CD4-positive, alpha-beta T cell (primary cell): ENCODE measurements at places on chromosomes 7 and 10. TPM values are rescaled to one million over a fixed set of nuclear protein-coding genes. Genes with fewer than 3 reads are reported as not detected.

DNA sequence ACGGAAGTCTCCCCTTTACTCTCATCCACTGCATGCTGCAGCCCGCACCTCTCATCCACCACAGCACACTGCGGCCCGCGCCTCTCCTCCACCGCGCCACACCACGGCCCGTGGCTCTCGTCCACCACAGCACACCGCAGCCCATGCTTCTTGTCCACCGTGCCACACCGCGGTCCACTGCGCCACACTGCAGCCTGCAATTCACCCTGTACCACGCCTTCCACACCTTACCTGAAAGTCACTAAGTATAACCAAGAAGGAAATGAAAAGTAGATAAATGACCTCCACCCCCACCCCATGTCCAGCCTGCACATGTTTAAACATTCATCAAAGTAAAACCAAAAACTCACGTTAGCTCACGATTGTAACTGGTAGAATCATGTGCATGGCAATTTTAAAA is 176.1 kb downstream of the DIP2C start:
- no peak overlapping the region for H3K4me3 ChIP-seq
- H3K27me3 ChIP-seq = no peaks in the 10 kb centered on the region
- peaks cover 8% of the 10 kb centered on the region for H3K4me1 ChIP-seq
- DNase-seq = no peak

Gene MSMB
- not detected for total RNA-seq

- no peak for DNase-seq
- no peaks in the 10 kb centered on the region for H3K4me1 ChIP-seq
- H3K27me3 ChIP-seq = no peaks in the 10 kb centered on the region
Observed at GRCh38 chr10:48626986-48627731, 22.3 kb upstream of the ARHGAP22 start.

GRCh38 chr10:17344206-17344605 is 110.2 kb downstream of the ST8SIA6 start:
- H3K27ac ChIP-seq = no peak overlapping the region
- no peaks in the 10 kb centered on the region for H3K36me3 ChIP-seq
- no peaks in the 10 kb centered on the region for H3K4me1 ChIP-seq
- no peak overlapping the region for H3K4me3 ChIP-seq

GRCh38 chr10:12503311-12503710 is 154.0 kb downstream of the CAMK1D start:
- H3K27ac ChIP-seq = no peak overlapping the region
- no peaks in the 10 kb centered on the region for H3K27me3 ChIP-seq
- peaks cover 27% of the 10 kb centered on the region for H3K4me1 ChIP-seq
- no peaks in the 10 kb centered on the region for H3K36me3 ChIP-seq

GRCh38 chr7:133535308-133535707 is 282.4 kb downstream of the EXOC4 start:
- H3K27ac ChIP-seq = no peak overlapping the region
- no peaks in the 10 kb centered on the region for H3K27me3 ChIP-seq
- H3K36me3 ChIP-seq = no peaks in the 10 kb centered on the region
- no peak for DNase-seq
- H3K4me3 ChIP-seq = no peak overlapping the region
- H3K4me1 ChIP-seq = no peaks in the 10 kb centered on the region

GRCh38 chr7:157208571-157209413 is 70.1 kb downstream of the UBE3C start:
- H3K4me1 ChIP-seq = no peaks in the 10 kb centered on the region
- no peak overlapping the region for H3K4me3 ChIP-seq
- H3K27me3 ChIP-seq = no peaks in the 10 kb centered on the region
- H3K27ac ChIP-seq = no peak overlapping the region

Gene LYZL1
- total RNA-seq = not detected

Gene DGKI
- total RNA-seq = not detected

Gene ZEB1
- 132 TPM for total RNA-seq

GRCh38 chr10:6225263-6225814 is 22.6 kb downstream of the PFKFB3 start:
- DNase-seq = no peak
- H3K36me3 ChIP-seq = peaks cover 82% of the 10 kb centered on the region
- no peak overlapping the region for H3K27ac ChIP-seq
- H3K27me3 ChIP-seq = no peaks in the 10 kb centered on the region
- peaks cover 3% of the 10 kb centered on the region for H3K4me1 ChIP-seq
- no peak overlapping the region for H3K4me3 ChIP-seq

- no peak overlapping the region for H3K27ac ChIP-seq
- no peak overlapping the region for H3K4me3 ChIP-seq
- H3K4me1 ChIP-seq = no peaks in the 10 kb centered on the region
- no peaks in the 10 kb centered on the region for H3K36me3 ChIP-seq
Observed at GRCh38 chr10:107656932-107657331, 492.4 kb upstream of the SORCS1 start.

- H3K27ac ChIP-seq = no peak overlapping the region
- no peaks in the 10 kb centered on the region for H3K4me1 ChIP-seq
- no peaks in the 10 kb centered on the region for H3K27me3 ChIP-seq
- no peak overlapping the region for H3K4me3 ChIP-seq
- no peaks in the 10 kb centered on the region for H3K36me3 ChIP-seq
Observed at GRCh38 chr7:80428161-80429054, 83.5 kb downstream of the GNAT3 start.

GRCh38 chr7:41696323-41696916 is 6.5 kb downstream of the INHBA start:
- H3K27ac ChIP-seq = no peak overlapping the region
- peaks cover 23% of the 10 kb centered on the region for H3K27me3 ChIP-seq
- DNase-seq = no peak
- H3K4me1 ChIP-seq = no peaks in the 10 kb centered on the region
- H3K36me3 ChIP-seq = no peaks in the 10 kb centered on the region
- H3K4me3 ChIP-seq = no peak overlapping the region

DNA sequence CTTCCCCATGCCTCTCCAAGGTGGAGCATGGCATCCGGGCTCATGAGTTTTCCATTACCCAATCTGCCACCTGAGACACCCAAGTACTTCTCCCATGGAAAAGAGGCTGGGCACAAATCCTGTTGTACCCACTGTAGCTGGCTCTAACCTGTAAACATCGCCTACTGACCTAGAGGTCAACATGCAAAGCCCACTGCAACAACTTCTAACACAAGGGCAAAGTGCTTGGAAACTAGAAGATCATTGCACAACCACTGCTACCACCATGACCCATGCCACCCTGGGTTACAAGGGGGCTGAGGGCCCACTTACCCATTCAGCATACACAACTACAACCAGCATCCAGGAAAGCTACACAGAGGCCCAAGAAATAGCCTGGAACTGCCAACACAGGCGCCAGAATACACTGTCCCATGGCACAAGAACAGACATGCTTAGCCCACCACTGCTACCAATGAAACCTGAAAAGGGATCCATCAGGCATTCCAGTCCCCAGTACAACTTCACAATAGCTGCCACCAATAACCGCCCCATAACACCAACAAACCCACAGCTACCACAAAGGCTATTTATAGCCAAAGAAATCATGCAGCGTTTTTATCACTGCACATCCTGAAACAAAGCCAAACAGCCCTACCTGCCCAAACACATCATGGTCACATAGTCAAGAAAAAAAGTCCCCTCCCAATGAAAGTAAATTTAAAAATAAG is 63.4 kb downstream of the RNF32 start:
- H3K27me3 ChIP-seq = no peaks in the 10 kb centered on the region
- H3K36me3 ChIP-seq = no peaks in the 10 kb centered on the region
- no peak overlapping the region for H3K27ac ChIP-seq
- H3K4me3 ChIP-seq = no peak overlapping the region
- DNase-seq = no peak

Gene MMRN2
- total RNA-seq = 1.8 TPM

- H3K4me3 ChIP-seq = no peak overlapping the region
- H3K27me3 ChIP-seq = peaks cover 8% of the 10 kb centered on the region
- H3K4me1 ChIP-seq = peaks cover 6% of the 10 kb centered on the region
- H3K27ac ChIP-seq = no peak overlapping the region
Observed at GRCh38 chr10:11824376-11824775, 1.2 kb downstream of the PROSER2 start.

DNA sequence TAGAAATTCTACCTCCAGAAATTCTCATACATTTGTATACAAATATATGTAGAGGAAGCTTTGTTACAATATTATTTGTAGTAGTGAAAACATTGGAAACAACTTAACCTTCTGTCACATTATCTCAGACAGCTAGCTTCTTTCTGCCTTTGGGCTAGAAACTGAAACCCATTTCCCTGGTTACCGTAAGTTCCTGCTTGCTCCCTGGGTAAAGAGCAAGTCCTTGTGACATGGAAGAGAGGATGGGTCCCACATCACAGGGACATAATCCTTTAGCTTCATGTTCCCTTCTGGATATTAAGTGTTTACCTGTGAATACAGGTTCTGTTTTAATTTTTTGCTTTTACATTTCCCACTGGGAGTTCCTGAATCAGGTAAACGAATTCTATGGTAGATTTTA is 41.8 kb downstream of the KLHDC10 start:
- no peak for DNase-seq
- no peak overlapping the region for H3K27ac ChIP-seq
- H3K4me3 ChIP-seq = no peak overlapping the region
- H3K4me1 ChIP-seq = no peaks in the 10 kb centered on the region
- H3K27me3 ChIP-seq = no peaks in the 10 kb centered on the region

DNA sequence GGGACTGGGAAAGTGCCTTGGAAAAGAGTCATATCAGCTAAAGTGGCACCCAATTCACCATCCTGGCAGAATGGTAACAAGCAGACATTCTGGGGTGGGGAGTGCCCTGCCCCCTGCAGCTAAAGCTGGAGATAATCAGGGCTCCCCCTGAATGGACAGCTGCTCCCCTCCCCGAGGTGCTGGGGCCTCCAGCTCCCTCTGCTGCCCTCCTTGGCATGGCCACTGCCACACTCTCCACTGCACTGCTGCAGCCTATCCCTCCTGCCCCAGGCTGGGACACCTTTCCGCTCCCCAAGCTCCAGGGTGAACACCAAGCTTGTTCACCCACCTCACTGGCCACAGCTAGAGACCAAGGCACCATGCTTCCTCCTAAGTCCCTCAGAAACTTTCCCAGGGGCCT is 9.8 kb upstream of the PARD3 start:
- H3K4me3 ChIP-seq = no peak overlapping the region
- no peak for DNase-seq
- no peaks in the 10 kb centered on the region for H3K27me3 ChIP-seq
- no peak overlapping the region for H3K27ac ChIP-seq
- H3K4me1 ChIP-seq = no peaks in the 10 kb centered on the region

- no peaks in the 10 kb centered on the region for H3K27me3 ChIP-seq
- H3K4me1 ChIP-seq = no peaks in the 10 kb centered on the region
- H3K4me3 ChIP-seq = no peak overlapping the region
- H3K27ac ChIP-seq = no peak overlapping the region
Observed at GRCh38 chr7:123974326-123974908, 49.4 kb downstream of the SPAM1 start.

DNA sequence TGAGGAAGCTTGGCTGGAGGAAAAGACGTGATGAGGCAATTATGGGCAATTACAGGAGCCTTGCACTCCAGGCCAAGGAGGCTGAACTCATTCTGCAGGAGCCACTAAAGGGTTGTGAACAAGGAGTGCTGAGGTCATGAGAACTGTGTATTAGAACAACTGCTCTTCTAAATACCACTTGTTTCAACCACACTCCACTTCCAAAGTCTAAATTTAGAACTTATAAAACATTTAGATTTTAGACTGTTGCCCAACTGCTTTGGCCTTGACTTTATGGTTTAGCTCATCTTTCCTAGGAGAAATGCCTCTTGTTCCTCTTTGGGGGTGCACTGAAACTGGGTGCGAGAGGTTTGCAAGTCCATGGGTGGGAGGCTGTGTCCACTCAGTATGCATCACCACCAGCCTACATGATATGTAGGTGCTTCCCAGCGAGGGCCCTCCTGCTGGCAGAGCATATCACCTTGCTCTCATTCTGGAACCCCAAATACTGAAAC is 199.7 kb upstream of the AOAH start:
- H3K4me1 ChIP-seq = no peaks in the 10 kb centered on the region
- no peaks in the 10 kb centered on the region for H3K27me3 ChIP-seq
- H3K4me3 ChIP-seq = no peak overlapping the region
- no peak overlapping the region for H3K27ac ChIP-seq
- no peak for DNase-seq

DNA sequence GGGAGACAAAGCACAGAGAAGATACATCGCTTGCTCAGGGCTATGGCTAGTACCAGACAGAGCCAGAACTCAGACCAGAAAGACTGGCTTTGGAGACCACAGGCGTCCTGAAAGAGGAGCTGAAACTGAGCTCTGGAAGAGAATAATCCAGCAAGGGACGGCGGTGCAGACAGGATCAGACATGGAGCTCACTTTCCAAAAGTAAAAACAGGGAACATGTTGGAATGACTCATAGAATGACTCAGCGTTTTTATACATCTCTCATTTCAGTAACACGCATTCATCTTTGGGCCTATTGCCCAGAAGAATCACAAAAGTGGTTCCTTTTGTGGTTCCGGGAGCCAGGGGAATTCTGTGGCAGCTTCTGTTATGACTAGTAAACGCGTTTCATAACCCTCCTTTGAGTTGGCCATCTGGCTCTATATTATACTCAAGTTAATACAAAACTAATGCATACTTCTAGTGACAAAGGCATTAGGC is 37.2 kb downstream of the PLEKHS1 start:
- no peak overlapping the region for H3K4me3 ChIP-seq
- no peak for DNase-seq
- H3K27ac ChIP-seq = no peak overlapping the region
- H3K4me1 ChIP-seq = no peaks in the 10 kb centered on the region

Gene GPR26
- not detected for total RNA-seq

GRCh38 chr7:17118412-17118811 is 180.0 kb upstream of the AHR start:
- DNase-seq = no peak
- H3K27ac ChIP-seq = no peak overlapping the region
- H3K4me1 ChIP-seq = no peaks in the 10 kb centered on the region
- H3K4me3 ChIP-seq = no peak overlapping the region
- no peaks in the 10 kb centered on the region for H3K36me3 ChIP-seq
- H3K27me3 ChIP-seq = no peaks in the 10 kb centered on the region

DNA sequence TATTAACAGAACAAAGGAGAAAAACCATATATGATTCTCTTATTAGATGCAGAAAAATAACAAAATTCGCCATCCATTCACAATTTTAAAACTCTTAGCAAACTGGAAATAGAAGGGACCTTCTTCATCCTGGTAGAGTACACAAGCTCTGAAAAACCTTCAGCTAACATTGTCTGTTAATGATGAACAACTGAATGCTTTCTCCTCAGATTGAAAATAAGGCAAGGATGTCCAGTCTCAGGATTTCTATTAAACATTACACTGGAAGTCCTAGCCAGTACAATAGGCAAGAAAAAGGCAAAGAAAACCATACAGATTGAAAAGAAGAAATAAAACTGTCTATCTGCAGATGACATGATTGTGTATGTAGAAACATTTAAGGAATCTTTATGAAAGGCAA is 16.0 kb upstream of the CCNY start:
- no peaks in the 10 kb centered on the region for H3K4me1 ChIP-seq
- H3K36me3 ChIP-seq = peaks cover 21% of the 10 kb centered on the region
- no peaks in the 10 kb centered on the region for H3K27me3 ChIP-seq
- DNase-seq = no peak
- no peak overlapping the region for H3K27ac ChIP-seq
- H3K4me3 ChIP-seq = no peak overlapping the region

Gene DKK1
- total RNA-seq = not detected

DNA sequence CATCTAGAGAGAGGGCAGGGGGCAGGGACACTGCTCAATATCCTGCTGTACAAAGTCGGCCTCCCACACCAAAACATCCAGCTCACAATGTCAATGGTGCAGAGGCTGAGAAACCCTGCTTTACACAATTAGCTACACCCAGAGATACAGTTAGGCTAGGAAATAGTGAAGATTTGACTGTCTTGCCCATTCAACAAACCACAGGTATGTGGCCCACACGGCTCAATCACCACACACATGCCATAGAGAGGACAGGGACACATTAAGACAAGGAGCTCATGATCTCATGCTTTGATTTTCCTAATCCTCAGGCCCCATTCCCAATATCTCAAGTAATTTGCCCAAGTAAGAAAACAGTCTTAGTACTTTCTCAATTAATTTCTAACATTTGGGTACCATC is 110.4 kb downstream of the OSBPL3 start:
- no peak overlapping the region for H3K4me3 ChIP-seq
- no peak for DNase-seq
- H3K36me3 ChIP-seq = peaks cover 41% of the 10 kb centered on the region
- no peaks in the 10 kb centered on the region for H3K27me3 ChIP-seq

Gene FBXL13
- 1.4 TPM for total RNA-seq
